ENCODE measurements at places on chromosomes 4 and X. TPM values are rescaled to one million over a fixed set of nuclear protein-coding genes. Genes with fewer than 3 reads are reported as not detected.

The RBMXL3 gene
- not detected for total RNA-seq

The CTPS2 gene
- total RNA-seq, result 17.6 TPM

The MBTPS2 gene
- total RNA-seq, result 14.6 TPM

- DNase-seq, result no peak
Observed at GRCh38 chrX:115339441-115340025, 50.0 kb downstream of the LUZP4 start.

- no peak for DNase-seq
Observed at GRCh38 chrX:133604801-133605200, 189.5 kb upstream of the GPC4 start.

- no peak for DNase-seq
Observed at GRCh38 chrX:9033989-9034388, at the start of gene FAM9B. FAM9B (minus strand) TSS chrX:9034127; CDS start chrX:9032986, 1,141 bp downstream.

GRCh38 chr4:96389770-96390169, 549.9 kb downstream of the PDHA2 start:
- DNase-seq, result no peak

DNA sequence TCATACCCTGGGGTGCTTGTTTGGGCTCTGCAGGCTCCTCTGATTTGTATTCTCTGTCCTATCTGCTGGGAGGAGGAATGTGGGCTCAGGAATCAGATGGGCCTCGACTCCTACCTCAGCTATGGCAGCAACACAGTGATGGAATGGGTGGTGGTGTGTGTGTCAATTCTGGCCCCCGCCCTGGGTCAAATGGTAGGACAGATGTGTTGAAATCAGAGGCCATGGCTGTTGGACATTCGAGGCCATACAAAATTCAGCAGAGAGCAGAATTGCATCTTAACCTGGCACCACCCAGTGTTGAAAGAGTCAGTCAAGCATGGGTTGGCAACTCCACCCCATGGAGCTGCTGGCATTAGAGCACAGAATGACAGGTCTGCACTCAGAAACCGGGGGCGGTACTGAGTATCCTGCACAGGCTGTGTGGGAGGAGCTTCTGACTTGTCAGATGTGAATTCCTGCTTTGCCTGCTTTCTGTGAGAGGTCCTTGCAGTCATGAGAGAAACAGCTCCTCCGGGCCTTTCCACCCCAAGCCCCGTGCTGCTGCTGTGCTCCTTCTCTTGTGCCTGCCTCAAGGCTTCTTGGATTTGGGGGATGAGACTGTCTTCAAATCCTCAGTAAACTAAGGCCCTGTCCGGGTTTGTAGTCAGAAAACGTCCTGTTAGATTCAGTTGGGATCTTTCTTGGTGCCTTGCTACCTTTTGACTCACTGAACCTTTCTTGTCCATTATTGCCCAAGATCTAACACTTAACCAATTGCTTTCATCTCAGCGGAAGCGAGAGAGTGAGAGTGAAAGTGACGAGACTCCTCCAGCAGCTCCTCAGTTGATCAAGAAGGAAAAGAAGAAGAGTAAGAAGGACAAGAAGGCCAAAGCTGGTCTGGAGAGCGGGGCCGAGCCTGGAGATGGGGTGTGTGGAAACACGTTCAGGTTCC, 13.0 kb downstream of the DKC1 start:
- no peak for DNase-seq

- DNase-seq, result peak; percentile 81
Observed at GRCh38 chr4:185396724-185397385, at the start of gene ANKRD37. ANKRD37 (plus strand) TSS chr4:185396841; CDS start chr4:185396924, 83 bp downstream.

- no peak for DNase-seq
Observed at GRCh38 chr4:60992037-60992436, 208.1 kb upstream of the ADGRL3 start.

DNA sequence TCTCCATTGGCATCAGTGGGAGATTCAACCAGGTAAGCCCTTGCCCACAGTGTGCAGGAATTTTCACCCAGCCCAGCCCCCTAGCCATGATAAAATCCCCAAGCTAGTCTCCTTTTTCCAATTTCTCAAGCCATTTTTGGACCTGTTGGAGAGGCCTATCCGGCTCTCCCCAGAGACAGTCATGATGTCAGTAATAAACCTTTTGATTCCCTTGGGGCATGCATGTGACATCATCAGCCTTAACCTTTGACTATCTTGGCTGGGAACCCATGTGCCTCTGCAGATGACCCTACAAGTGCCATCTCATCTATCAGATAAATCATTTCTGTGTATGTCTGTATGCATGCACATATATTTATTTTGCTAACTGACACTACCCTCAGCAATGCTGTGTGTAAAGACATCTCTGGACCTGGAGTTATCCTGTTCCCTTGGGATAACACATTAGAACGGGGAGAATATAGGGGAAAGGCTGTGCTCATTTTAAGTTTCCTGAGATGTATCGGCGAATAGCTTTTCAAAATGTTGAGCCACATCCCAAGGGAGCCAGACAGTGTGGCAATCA, 51.0 kb downstream of the CYTL1 start:
- no peak for DNase-seq

- DNase-seq, result no peak
Observed at GRCh38 chr4:8641931-8642650, 49.5 kb downstream of the CPZ start.

- DNase-seq, result peak; percentile 83
Observed at GRCh38 chr4:140308366-140309123, 64.9 kb upstream of the SCOC start.

DNA sequence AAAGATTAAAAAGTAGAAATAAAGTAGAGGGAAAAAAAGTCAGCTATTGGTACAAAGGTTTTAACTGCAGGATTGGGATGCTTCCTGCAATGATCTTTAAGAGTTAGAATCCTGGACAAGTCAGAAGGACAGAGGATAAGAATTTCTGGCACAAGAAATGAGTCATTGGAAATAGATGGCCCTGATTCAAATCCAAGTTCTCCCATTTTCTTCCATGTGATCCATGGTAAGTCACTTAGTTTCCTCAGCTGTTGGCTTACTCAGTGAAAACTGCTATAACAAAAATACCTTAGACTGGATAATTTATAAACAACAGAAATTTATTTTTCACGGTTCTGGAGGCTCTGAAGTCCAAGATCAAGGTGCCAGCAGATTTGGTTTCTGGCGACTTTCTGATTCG, 13.3 kb upstream of the TBC1D19 start:
- no peak for DNase-seq

DNA sequence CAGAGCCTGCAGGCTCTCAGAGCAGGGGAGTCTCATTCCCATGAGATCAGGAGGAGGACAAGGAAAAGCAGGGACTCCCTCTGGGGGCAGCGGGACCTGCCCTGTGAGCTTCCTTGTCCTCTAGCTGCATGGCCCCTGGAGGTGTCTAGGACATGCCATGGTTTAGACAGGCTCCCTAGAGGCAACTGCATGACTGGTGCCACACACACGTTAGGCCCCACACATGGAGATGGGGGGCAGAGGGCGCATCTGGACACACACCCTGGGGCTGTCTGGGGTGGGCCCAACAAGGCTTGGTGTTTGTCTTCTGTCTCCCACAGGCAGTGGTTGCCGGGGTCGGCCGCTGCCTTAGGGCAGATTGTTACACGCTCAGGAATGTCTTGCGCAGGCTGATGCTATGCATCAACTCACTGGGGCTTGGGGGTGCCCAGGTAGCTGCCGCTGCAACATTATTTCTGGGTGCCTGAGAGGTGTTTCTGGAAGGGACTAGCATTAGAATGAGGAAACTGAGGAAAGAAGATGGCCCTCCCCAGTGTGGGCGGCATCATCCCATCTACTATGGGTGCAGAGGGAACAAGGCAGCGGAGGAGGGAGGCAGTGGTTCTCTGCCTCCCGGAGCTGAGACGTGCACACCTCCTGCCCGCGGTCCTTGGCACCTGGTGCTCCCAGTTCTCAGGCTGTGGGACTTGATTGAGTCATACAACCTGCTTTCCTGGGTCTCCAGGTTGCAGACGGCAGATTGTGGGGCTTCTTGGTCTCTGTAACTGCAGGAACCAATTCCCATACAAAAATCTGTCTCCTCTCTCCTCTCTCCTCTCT, 32.1 kb upstream of the GPR78 start:
- DNase-seq, result peak; percentile 57

- DNase-seq, result peak; percentile 59
Observed at GRCh38 chr4:1604706-1605205, 79.4 kb downstream of the FAM53A start.

- DNase-seq, result no peak
Observed at GRCh38 chr4:38422850-38423249, 241.1 kb upstream of the KLF3 start.

- no peak for DNase-seq
Observed at GRCh38 chr4:61275241-61275640, 75.1 kb downstream of the ADGRL3 start.
